Lung microvascular endothelial cell (primary cell): ENCODE measurements at places on chromosomes 7 and 10. TPM values are rescaled to one million over a fixed set of nuclear protein-coding genes. Genes with fewer than 3 reads are reported as not detected.

The HOXA5 gene
- total RNA-seq, result 5.8 and 7.0 TPM in 2 replicates

DNA sequence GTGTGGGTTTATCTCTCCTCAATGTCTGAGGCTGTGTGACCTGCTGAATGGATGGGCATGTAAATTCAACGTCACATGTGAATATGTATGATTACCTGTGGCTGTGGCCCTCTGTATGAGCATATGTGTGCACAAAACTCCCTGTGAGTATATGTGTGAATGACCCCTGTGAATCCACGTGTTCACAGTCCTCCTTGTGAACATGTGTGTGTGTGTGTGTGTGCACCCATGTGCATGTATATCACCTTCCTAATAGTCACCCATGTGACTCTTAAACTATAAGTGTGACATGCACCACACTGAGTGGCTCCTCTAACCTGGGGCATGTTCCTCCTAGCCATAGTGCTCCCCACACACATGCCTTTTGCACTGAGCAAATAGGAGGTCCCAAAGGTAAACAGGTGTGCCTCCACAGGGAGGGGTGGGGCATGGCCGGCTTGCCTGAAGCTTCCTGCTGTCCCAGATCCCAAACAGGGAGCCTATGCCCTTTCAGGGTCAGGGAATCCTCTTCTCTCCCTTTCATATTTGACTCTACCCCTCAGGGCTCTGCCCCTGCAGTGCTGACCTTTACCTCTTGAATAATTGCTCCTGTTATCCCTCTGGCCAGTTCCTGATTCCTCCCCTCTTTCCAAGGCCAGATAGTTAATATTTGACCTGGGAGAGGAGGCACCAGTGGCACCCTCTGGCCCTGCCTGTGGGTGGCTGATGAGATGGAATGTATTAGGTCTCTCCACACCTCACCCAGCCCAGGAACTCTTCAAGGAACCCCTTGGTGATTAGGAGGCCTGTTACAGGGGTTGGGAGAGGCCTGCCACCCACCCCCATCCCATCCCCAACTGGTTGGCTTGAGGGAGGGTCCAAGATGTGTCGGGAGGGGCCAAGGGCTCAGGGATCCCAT is 1.9 kb downstream of the SEMA4G start:
- DNase-seq, result no peak

DNA sequence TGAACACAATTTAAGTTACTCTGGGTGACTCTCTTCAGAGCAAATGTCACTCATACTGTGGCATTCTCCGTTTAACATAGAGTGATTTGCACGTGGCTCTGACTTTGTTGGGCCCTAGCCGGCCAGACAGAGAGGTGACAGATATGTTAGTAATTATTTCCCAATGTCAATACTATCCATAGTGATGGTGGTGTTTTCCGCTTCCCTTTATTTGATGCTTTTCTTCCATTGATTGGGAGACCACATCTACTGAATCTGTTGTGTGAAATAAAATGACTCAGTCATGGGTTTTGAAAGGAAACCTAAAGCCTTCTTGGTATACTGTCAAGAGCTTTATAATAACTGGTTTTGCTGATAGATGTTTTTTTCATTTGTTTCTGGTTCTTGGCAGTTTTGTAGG is 7.4 kb downstream of the AVL9 start:
- peak; percentile 49 for DNase-seq

The CALCR gene
- not detected in 2 replicates for total RNA-seq

GRCh38 chr7:127812540-127812939 is 160.5 kb downstream of the SND1 start:
- DNase-seq, result no peak

DNA sequence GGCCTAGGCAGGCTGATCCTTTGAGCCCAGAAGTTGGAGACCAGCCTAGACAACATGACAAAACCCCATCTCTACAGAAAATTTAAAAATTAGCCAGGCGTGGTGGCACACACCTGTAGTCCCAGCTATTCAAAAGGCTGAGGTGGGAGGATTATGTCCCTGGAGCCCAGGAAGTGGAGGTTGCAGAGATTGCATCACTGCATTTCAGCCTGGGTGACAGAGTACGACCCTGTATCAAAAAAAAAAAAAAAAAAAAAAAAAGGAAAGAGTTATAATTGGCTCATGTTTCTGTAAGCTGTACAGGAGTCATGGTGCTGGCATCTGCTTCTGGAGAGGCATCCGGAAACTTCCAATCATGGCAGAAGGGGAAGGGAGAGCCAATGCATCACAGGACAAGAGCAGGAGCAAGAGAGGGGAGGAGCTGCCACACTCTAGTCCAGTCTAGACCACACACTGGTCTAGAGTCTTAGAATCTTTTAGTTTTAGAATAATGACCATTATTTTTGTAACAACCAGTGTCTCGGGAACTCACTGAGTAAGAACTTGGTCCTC is 16.8 kb downstream of the DOCK1 start:
- DNase-seq, result peak; percentile 76

The TUBB8 gene
- not detected in 2 replicates for total RNA-seq
